ENCODE measurements at places on chromosomes 11 and 22. TPM values are rescaled to one million over a fixed set of nuclear protein-coding genes. Genes with fewer than 3 reads are reported as not detected.

The RAB36 gene
- 6.8 TPM for total RNA-seq

The SEZ6L gene
- not detected for total RNA-seq

The MDK gene
- 12.3 TPM for total RNA-seq

DNA sequence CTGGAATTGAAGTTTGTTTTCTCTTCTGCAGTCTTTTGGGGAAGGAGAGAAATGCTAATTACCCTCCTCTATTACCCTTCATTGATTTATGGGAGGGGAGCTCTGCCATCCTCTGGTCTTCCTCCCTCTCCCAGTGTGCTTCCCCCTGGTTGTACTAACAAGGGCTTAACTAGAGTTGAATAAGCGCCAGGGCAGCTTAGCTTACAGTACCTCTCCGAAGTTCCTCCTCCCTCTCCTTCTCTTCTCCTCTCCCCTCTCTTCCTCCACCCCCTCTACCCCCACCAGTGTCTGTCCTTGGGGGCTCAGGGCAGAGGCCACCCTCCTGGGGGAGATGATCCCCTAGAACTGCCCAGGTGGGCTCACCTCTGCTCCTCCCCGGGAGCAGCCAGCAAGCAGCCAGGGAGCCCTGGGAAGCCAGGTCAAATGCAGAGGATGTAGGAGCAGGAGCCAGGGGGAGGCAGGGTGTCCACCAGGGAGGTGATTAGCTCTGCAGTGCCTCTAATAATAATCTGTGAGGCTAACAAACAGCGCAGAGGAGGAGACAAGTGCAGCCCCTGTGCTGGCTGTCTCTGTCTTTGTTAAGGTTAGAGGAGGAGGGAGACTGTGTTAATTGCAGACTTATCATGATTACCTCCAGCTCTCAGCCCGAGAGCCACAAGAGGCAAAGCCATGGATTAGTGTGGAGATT lies 191.6 kb upstream of the CADM1 start:
- H3K27me3 ChIP-seq, result peaks cover 2% of the 10 kb centered on the region
- H3K4me3 ChIP-seq, result no peak overlapping the region
- H3K36me3 ChIP-seq, result peaks cover 9% of the 10 kb centered on the region
- H3K4me1 ChIP-seq, result no peaks in the 10 kb centered on the region
- no peak overlapping the region for H3K27ac ChIP-seq
- DNase-seq, result no peak

The CHRNA10 gene
- 0.48 TPM for total RNA-seq

DNA sequence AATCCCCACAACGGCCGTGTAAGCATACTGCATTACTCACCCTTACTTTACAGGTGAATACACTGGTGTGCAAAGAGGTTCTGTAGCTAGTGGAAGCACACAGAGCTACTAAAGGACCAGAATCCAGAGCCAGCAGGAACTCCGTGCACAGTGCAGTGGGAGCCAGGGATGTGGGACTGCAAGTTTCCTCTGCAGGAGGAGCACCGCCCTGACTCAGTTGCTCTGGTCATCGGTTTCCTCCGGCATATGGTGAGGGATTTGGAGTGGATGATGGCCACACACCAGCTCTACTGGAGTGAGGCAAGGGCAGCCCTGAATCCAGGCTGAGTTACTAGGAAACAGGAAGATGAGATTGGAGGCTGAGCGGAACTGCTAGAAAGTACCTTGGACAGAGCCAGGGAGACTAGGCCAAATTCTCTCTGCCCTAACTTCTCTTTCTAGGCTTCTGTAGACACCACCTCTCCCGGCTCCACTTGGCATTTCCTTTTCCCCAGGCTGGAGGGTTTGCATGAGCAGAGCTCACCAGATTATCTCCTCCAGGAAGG lies 18.2 kb upstream of the C22orf42 start:
- H3K27me3 ChIP-seq, result peaks cover 24% of the 10 kb centered on the region
- H3K27ac ChIP-seq, result no peak overlapping the region

GRCh38 chr11:93498641-93499040 lies 44.5 kb downstream of the SMCO4 start:
- H3K4me3 ChIP-seq, result no peak overlapping the region
- peak; percentile 7 for DNase-seq
- no peak overlapping the region for H3K27ac ChIP-seq
- no peaks in the 10 kb centered on the region for H3K27me3 ChIP-seq
- H3K36me3 ChIP-seq, result no peaks in the 10 kb centered on the region

DNA sequence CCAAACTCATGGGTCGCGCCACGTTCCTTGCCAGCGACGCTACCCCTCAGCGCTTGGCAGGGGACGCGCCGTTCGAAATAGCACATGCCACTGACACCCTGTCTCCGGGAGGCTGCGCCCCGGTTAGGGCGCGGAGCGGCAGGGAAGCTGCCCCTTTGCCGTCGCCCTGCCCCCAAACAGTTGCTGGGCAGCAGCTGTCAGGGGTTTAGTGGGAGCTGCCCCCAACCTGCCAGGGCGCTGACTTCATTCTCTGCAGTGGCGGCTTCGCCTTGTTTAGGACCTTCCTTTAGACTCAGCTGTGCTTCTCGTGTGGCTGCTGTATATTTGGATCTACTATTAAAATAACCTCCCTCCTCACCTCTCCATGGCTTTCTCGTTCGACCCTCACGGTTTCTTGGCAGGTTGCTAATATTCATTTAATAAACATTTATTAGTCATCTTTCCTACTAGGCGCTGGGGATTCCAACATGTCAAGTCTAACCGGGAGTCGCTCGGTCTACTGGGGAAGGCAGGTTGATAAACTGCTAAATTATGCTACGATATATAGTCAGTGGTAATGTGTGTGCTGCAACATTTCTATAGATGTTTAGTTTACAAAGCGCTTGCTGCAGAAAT lies 782 bp downstream of the TMEM109 start:
- H3K4me1 ChIP-seq, result peaks cover 58% of the 10 kb centered on the region
- H3K36me3 ChIP-seq, result no peaks in the 10 kb centered on the region
- peaks cover 5% of the 10 kb centered on the region for H3K27me3 ChIP-seq
- peak overlapping the region; percentile 73 for H3K27ac ChIP-seq

The CNIH2 gene
- 2.3 TPM for total RNA-seq

DNA sequence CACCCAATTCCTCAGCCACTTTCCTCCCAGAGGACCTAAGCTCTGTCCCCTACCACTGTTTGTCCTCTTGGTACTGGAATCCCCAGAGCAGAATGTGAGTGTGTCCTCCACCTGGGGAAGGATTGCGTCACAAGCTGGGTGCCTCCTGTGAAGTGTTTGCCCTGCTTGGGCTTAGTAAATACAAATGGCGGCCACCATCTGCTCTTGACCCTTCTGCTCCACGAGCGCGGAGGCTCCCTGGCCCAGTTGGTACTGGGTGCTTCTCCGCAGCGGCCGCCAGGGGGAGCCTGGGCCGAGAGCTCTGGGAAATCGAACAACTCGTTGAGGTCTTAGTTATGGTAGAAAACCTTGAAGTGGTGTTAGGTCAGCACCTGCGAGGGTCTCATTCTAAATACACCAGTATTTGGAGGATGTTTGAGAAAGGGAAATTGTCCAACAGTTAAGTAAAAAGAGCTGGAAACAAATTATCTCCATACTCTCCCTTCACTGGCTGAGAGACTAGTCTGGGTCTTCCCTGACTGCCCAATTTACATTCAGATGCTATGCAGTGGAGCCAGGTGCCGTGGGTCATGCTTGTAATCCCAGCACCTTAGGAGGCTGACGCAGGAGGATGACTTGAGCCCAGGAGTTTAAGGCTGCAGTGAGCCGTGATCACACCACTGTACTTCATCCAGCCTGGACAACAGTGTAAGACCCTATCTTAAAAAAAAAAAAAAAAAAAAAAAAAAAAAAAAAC lies 74.6 kb upstream of the TEAD1 start:
- no peaks in the 10 kb centered on the region for H3K27me3 ChIP-seq
- H3K4me1 ChIP-seq, result peaks cover 37% of the 10 kb centered on the region
- no peak for DNase-seq
- no peak overlapping the region for H3K27ac ChIP-seq
- H3K36me3 ChIP-seq, result no peaks in the 10 kb centered on the region
- H3K4me3 ChIP-seq, result no peak overlapping the region

The MAPK11 gene
- total RNA-seq, result 7.6 TPM

DNA sequence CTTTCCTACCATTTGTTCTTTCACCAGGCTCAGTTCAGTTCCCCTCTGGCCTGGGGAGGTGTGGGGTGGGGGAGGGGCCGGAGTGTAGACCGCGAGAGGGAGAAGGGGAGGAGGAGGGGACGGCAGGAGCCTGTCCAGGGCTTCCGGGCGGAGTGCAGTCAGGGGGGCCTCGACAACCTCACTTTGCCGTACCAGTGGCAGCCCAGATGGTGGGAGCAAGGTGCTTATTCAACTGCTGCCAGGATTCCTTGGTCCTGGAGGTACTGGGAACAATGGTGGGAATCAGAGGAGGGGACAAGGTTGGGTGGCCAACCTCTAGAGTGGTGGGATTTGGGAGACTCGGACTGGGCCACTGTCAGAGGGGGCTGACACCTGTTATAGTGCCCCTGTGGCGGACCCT lies 1.2 kb downstream of the BACE1 start:
- no peaks in the 10 kb centered on the region for H3K27me3 ChIP-seq
- peaks cover 37% of the 10 kb centered on the region for H3K4me1 ChIP-seq
- H3K27ac ChIP-seq, result peak overlapping the region; percentile 40

The FOSL1 gene
- total RNA-seq, result 207 TPM

The CCDC87 gene
- total RNA-seq, result 0.54 TPM

GRCh38 chr11:68506908-68507307 lies 46.4 kb downstream of the PPP6R3 start:
- no peaks in the 10 kb centered on the region for H3K27me3 ChIP-seq
- H3K4me1 ChIP-seq, result peaks cover 69% of the 10 kb centered on the region

The SPI1 gene
- total RNA-seq, result not detected

The SHISAL1 gene
- total RNA-seq, result not detected

DNA sequence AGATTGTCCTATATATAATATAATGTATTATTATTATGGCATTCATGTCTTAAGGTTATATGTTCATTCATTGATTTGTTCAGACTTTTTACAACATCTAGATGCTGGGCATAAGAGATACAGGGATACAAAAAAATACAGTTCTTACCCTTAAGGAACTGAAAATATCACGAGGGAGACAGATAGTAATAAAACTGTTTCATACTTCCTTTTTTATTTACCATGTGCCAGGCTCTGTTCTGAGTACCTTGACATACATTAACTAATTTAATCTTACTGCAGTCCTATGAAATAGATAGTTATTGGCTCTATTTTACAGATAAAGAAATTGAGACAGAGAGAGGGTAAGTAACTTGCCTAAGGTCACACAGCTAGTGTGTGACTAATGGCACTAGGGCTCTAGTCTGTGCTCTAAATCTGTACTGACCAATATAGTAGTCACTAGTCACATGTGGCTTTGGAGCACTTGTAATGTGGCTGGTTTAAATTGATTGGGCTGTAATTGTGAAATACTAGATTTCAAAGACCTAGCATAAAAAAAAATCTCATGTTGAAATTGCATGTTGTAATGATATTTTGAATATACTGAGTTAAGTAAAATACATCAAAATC lies 21.3 kb downstream of the TRIM44 start:
- H3K36me3 ChIP-seq, result peaks cover 15% of the 10 kb centered on the region
- H3K4me3 ChIP-seq, result no peak overlapping the region
- no peak overlapping the region for H3K27ac ChIP-seq
- H3K4me1 ChIP-seq, result peaks cover 52% of the 10 kb centered on the region
- no peaks in the 10 kb centered on the region for H3K27me3 ChIP-seq
- DNase-seq, result peak; percentile 2

- DNase-seq, result peak; percentile 89
- peak overlapping the region; percentile 70 for H3K4me3 ChIP-seq
- peaks cover 44% of the 10 kb centered on the region for H3K4me1 ChIP-seq
- H3K27me3 ChIP-seq, result peaks cover 8% of the 10 kb centered on the region
Measured at GRCh38 chr11:1772270-1773130, 8.8 kb upstream of the CTSD start.
